Activated CD4-positive, alpha-beta memory T cell treated with anti-CD3 and anti-CD28 coated beads for 36 hours (primary cell): ENCODE measurements at places on chromosomes 12 and 14.

GRCh38 chr12:1262011-1262410 lies 271.0 kb downstream of the ERC1 start:
- DNase-seq, result no peak

- no peak for DNase-seq
Observed at GRCh38 chr12:31220633-31221550, 105.1 kb downstream of the SINHCAF start.

DNA sequence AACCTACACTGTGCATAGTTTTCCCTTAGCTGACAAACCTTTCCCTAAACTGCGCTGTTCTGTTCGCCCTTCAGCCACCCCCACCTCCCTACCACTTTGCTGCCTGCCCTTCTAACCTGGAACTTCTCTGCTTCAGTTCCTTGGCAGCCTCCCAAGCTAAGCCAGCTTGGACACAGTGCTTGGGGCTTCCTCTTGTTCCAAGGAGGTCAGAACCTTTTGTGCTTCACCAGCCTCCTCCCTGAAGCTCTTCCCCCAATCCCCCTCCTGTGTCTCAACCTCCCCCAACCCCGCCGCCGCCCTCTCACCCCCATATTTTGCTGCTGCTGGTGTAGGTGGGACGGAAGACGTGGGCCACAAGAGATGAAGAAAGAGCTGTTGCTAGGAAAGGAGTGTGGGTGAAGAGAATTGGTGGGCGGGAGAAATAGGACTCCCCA lies 8.1 kb upstream of the RIC8B start:
- DNase-seq, result no peak

GRCh38 chr14:106044949-106045596 lies 518.7 kb downstream of the TMEM121 start:
- peak; percentile 92 for DNase-seq
